ENCODE measurements at places on chromosomes 1 and 21.
A peak's percentile ranks its signal among the peaks of the same experiment; 100 is the strongest.

DNA sequence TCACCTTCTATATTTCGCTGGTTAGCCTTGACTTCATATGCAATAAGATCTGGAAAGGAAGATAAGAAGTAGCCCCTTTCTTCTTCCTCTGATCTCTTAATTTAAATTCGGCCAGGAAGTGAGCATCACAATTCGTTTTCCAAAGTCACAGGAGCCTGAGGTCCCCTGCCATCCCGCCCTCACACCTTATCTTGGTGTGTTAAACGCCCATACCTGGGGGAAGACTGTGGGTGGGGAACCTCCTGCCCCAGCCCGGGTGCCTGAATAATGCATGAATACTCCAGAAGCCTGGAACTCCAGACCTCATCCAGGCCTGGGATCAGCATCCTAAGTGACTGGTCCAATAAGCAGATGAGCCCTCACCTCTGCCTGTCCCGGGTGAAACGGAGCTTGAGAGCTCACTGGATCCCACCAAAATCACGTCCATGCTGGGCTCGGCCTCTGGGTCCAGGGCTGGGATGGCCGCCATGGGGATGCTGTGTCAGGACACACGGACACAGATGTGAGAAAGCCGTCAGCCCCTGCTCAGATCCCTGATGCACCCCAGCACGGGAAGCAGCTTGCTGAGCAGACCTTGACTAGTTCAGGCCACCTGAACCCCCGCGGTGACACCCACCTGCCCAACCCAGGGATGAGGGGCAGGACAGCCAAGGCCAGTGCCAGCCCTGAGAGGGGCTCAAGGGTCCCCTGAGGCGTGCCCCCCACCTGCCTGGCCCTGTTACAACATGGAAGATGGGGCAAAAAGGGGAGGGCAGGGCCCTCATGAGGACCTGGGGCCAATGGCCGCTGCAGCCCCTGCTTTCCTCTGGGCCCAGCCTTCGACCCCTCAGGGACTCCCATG lies 686 bp downstream of the DNMT3L start:
- peak; percentile 59 for DNase-seq

DNA sequence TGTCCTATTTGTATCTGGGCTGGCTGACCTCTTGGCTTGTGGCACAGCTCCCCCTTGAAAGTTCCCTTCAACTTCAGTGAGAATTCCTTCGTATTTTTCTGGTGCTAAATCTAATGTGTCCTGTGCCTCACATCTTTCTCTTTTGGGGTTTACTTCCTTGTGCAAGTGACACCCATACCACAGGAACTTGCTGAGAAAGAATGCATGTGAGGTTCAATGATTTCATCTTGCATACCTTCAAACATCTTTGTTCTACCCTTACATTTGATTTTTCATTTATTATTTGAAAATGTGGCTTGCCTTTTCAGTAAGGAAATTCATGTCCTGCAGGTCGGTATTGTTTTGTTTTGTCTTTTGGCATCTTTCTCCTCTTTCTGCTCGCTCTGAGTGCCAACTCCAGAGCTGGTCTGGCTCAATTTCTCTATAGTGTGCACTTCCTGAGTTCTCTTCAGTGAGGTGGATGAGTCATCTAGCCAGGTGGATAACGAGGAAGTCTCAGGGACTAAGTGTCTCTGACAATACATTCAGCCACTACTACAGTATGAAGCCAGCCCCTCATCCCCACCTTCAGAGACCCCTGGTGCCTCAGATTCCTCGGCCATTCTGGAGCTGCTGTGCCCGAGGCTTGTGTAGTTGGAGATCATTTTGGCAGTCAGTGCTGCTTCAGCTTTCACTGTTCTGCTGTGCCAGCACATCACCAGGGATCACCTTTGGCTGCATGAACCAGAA lies 59.5 kb downstream of the RIPK4 start:
- no peak for DNase-seq

DNA sequence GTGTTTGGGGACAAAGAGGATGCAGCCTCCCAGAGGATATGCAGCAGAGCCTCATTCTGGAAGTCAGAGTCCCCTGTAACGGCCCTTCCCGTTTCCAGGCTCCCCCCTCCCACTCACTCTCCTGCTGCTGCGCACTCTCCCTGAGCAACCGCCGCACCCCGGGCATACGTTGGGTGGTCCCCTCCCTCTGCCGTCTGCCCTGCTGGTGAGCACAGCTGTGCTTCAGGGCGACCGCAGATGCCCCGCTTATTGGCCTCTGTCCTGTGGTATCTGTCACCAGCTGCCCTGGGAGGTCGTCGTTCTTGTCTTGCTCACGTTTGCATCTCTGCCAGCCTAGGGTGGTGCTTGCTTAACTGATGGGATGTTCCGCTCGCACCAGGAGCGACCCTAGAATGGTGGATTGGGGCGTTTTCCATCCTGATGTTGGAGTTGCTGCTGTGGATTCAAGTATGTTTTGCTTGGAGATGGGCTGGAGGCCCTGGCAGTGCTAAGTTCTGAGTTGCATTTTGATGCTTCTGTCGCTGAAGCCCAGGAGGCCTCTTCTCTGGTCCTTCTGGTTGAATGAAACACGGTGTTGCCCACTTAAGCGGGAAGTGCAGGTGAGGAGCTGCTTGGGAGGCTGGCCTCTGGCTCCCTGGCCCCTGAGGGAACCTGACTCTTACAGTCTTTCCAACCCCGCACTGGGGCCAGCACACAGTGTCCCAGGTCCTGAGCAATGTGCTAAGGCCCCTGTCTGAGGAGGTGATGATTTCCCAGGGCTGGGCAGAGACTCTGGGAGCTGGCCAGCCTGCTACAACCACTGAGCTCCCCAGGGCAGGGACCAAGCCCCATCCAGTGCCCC lies 3.2 kb downstream of the TMEM201 start:
- no peak for DNase-seq

DNA sequence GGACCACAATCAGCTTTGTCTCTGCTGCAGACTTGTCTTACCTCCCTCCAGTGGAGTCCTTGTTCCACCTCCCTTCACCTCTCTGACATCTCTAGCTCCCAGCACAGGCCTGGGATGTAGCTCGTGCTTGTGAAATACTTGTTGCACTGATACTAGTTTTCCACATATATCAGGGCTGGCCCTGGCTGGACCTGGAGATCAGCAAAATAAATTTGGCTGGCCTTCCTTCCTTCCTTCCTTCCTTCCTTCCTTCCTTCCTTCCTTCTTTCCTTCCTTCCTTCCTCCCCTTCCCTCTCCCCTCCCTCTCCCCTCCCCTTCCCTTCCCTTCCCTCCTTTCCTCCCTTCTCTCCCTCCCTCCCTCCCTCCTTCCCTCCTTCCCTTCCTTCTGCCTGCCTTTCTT lies 196.5 kb downstream of the HIVEP3 start:
- DNase-seq = no peak

GRCh38 chr1:223347583-223347982 lies 16.4 kb downstream of the SUSD4 start:
- DNase-seq = no peak

GRCh38 chr1:106223213-106223612 lies 833.3 kb upstream of the PRMT6 start:
- no peak for DNase-seq

GRCh38 chr21:44695184-44695583 lies 1.8 kb upstream of the KRTAP10-12 start:
- no peak for DNase-seq

GRCh38 chr1:109668123-109668775 lies 392 bp downstream of the GSTM2 start:
- no peak for DNase-seq

GRCh38 chr21:44043613-44044012 lies 31.5 kb downstream of the TRAPPC10 start:
- no peak for DNase-seq

- no peak for DNase-seq
These were observed 14.2 kb upstream of the TENT5B start for GRCh38 chr1:27026621-27027574.

- DNase-seq = no peak
These were observed 78.4 kb downstream of the HS2ST1 start for GRCh38 chr1:86992861-86993260.

- no peak for DNase-seq
These were observed 20.8 kb downstream of the CC2D1B start for GRCh38 chr1:52345252-52345651.

- no peak for DNase-seq
These were observed 20.4 kb upstream of the PDE9A start for GRCh38 chr21:42632771-42633690.

DNA sequence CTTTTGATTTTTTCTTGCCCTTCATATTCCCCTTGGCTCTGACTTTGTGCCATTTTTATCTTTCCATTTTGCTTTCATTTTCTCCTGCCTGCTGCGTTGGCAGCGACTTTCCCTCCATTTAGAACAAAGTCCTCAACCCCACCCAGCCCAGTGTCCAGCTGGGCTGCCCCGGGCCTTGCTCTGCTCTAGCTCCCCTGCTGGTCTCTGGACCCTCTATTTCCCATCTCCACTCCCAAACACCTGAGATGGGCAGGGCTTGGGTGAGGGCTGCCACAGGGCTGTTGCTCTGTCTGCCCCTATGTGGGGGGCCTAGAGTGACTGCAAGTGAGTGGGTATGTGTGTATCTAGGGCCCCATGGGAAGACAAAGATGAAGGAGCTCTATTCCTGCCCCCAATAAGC lies 7.3 kb upstream of the ADAM15 start:
- DNase-seq = no peak

DNA sequence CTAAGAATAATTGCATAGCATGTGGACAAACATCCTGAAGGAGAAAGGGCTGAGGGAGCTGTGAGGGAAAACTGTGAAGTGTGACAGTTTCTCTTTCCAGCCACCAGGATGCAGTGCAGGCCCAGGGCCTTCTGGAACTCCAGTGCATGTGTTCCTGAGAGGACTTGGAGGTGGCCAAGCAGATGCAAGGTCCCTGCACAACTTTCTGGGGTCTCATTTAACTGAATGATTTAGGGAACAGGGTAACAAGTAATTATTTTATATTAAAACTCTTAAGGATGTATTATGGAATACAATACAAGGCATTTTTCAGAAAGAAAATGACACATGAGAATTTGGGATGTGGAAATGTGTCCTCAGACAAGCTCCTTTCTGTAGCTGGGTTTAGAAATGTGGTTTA lies 61.2 kb upstream of the MCOLN3 start:
- DNase-seq = no peak

DNA sequence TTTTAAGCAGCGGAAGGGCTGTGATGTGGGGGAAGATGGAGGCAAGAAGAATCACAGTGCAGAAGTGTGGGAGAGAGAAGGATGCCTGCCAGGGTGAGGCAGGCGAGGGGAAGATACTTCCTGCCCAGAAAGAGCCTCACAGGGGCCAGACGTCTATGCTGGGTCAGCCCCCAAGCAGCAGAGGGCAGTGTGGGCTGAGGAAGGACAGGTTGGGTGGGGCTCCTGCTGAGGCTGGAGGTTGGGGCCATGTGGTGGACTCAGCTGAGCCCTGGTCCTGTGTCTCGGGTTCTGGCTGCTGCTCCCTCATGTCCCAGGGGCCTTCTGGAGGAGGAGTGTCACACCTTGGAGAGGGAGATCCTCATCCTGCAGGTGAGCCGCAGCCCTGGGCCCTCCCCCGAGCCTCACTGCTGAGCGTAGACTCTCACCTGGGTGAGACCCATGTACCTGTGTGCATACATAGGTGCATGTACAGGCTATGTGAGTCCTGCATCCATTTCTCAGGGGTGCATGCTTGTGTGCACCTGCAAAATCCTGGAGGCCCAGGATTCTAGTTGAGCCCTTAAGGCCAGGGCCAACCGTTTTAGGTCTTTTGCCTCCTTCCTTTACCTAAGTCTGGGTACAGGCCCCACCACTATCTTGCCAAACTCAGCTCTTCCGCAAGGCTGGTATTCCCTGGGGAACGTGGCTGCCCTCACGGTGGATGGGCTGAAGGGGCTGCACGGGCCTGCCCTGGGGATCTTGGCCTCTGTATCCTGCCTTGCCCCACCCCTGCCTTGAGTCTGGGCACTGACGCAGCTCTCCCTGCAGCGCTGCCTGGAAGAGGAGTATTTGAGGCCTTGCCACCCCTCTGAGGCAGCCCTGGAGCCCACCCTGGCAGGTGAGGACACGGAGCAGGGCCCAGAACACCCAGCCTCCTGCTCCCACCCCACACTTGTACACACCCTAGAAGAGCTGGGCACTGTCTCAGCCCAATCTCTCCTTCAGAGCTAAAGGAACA lies 3.7 kb downstream of the CCDC24 start:
- DNase-seq = no peak

- DNase-seq = no peak
These were observed 146.0 kb upstream of the MAGI3 start for GRCh38 chr1:113244112-113244820.

DNA sequence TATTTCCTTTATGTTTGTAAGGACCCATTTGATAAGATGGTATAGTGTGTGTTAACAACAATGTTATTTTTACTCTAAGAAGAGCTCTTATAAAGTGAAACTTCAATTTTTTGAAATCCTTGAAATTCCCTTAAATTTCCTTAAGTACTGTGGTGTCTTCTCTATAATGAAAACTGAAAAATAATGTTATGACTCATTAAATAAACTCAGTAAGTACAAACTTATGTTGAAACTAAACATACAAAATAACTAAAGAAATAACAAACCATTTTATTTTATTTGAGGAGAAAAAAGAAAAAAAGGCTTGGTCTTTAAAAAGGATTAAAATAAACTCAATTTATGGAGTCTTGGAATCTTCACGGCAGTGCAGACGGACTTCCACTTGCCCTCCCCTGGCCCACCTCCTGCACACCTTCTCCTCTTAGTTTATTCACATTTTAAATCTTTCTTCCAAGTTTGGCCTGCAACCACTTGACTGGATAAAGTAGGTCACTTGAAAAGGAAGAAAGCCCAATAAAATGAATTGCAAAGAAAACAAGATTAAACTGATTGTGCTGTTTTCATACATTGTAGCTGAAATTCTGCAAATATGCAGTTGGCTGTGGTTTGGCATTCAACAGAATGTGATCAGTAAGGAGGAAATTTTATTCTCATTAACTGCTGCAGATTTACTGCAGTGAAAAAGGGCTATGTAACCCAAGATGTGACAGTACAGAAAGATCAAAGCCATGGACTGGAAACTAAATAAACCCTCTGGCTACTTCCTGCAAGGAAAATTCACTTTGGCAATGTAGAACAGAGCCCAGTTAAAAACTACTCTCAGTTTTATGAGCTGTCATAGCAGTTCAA lies 48.5 kb upstream of the SCYL3 start:
- no peak for DNase-seq

- no peak for DNase-seq
These were observed 42.3 kb upstream of the CCDC190 start for GRCh38 chr1:162903246-162903645.

- no peak for DNase-seq
These were observed 2.5 kb upstream of the OLIG1 start for GRCh38 chr21:33067457-33067856.

- no peak for DNase-seq
These were observed 31.7 kb downstream of the ARHGAP29 start for GRCh38 chr1:94205639-94206038.

DNA sequence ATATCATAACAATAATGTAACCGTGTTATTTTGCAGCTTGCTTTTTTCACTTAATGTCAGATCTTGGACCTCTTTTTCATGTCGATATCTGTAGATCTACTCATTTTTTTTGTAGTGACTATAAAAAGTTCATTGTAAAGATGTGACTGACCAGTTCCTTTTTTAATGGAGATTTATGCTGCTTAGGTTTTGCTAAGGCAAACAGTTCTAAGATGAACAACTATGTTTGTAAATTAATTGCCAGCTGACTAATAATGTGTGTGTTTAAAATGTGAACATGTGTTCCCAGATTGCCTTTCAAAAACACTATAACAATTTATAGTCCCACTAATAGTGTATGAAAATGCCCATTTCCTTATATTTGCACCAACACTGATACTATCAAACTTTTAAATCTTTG lies 18.1 kb upstream of the EPS8L3 start:
- no peak for DNase-seq

- no peak for DNase-seq
These were observed 24.6 kb downstream of the ATF6 start for GRCh38 chr1:161790587-161791317.

- DNase-seq = peak; percentile 85
These were observed 25.4 kb downstream of the SLC19A2 start for GRCh38 chr1:169460191-169460833.

Measured in upper lobe of left lung (tissue), 6 donors.